A549 treated with GW870086 at 1 μM for 4 hours (cell line): ENCODE measurements at places on chromosomes 6 and 20. TPM values are rescaled to one million over a fixed set of nuclear protein-coding genes. Genes with fewer than 3 reads are reported as not detected.

The SLC17A9 gene
- 0.09 to 0.19 TPM in 2 of 5 replicates, not detected in the others for total RNA-seq

The RGS17 gene
- 5.0 to 9.0 TPM (median 8.1 TPM) in 5 replicates for total RNA-seq

The OTOR gene
- total RNA-seq = not detected in 5 replicates

The HUS1B gene
- 0.13 to 0.38 TPM (median 0.30 TPM) in 4 of 5 replicates, not detected in the other for total RNA-seq

The CRISP3 gene
- total RNA-seq = not detected in 5 replicates
